Cortex of kidney (tissue), 1 donor: ENCODE measurements at places on chromosomes 16 and 17.

GRCh38 chr16:67451704-67452435 lies 20.9 kb downstream of the HSD11B2 start:
- no peak for DNase-seq

DNA sequence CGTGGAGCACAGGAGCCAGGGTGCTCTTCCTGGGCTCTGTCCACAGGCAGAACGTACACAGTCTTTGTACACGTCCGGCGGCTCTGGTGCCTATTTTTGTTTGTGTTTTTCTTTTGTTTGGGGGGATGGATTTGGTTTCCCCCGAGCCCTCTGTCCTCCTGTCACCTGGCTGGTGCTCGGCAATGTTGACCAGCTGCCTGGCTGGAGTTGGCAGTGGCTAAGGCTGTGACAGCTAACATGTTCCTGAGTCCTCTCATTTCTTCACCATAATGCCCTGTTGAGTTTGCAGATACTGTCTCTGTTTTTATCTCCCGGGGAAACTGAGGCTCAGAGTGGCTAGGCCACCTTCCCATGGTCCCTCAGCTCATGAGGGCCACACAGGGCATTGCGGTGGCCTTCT lies 25.7 kb downstream of the MAPT start:
- no peak for DNase-seq

GRCh38 chr16:88359008-88359407 lies 23.8 kb upstream of the ZNF469 start:
- DNase-seq, result no peak

DNA sequence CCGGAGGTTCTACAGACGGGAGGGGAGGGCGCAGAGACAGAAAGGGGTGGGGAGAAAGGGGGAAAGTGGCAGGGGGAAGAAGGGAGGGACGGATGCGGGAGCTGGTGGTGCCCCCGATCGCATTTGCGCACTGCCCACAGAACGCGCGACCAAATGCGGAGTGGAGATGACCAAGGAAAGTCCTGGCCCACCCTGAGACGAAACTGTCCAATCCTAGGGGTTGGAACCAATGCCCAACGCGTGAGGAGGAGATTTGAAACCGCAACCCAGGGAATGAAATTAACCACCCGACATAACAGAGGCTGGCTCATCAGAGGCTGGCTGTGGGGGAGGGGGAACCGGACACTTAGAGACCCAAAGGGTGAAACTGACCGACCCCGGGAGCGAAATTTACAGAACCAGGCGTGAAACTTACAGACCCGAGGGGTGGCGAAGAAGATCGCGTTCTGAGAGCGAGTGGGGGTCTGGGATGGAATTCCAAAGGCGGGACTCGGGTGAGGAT lies 1.4 kb downstream of the HES7 start:
- no peak for DNase-seq

DNA sequence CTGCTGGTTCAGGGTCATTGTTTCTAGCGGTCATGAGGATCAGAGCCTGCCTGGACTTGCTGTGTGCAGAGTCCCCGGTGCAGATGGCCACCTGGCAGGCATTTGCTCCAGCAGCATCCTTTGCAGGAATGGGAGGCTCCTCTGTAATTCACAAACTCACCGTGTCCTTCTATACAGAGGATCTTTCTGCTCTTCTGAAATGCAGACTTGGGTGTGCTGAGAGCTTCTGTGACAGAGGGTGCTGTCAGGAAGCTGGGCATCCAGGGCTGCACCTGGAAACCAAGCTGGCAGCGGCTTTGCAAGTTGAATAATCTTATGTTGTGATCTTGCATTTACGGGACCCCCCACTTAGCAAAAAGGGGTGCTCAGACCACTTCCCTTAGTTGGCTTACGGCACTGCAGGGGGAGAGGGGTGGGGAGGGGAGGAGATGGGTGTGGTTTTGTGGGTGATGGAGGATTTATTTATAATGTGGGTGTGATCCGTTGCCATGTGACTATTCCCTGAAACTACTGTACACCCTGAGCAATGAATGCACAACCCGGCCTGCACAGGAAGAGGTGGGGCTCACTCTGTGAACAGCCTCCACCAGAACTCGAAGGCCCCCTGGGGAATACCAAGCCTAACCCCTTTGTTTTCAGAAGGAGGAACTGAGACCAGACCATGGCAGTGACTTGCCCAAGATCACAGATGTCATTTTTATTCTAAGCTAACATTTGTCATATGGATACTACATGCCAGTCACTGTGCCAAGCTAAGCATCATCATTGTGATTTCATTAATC lies 178.3 kb downstream of the PRKCB start:
- no peak for DNase-seq

GRCh38 chr16:2927010-2927646 lies 15.4 kb downstream of the FLYWCH1 start:
- no peak for DNase-seq

DNA sequence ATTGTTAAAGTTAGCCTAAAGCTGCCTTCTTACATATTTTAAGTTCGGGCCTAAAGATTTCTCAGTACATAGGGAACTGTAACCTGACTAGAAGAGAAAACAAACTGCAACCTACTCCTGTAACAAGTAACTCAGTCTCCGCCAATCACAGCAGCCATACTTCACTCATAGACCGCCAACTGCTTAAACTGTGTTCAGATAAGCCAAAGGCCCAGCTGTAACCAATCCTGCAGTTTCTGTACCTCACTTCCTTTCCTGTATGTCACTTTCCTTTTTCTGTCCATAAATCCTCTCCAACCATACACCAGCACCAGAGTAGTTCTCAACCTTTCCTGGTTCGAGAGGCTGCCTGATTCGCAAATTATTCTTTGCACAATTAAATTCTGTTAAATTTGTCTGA lies 41.5 kb downstream of the GLG1 start:
- no peak for DNase-seq
